ENCODE measurements at places on chromosomes 11 and 22.

DNA sequence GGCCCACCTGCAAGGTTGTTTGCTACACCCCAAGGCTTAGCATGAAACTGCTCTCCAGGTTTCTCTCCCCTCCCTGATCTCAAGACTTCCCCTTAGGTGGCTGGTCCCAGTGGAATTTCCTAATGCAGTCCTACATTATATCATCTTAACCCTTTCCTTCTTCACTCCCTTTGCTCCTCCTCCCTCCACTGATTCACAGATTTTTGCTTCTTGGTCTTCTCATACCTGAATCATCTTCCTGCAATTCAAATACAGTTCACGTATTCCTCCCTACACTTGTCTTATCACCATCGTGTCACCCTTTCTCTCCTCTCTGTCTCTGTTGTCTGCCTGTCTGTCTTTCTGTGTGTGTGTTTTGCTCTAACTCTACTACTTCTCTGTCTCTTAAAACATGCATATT lies 17.0 kb downstream of the MMP10 start:
- no peak for DNase-seq

DNA sequence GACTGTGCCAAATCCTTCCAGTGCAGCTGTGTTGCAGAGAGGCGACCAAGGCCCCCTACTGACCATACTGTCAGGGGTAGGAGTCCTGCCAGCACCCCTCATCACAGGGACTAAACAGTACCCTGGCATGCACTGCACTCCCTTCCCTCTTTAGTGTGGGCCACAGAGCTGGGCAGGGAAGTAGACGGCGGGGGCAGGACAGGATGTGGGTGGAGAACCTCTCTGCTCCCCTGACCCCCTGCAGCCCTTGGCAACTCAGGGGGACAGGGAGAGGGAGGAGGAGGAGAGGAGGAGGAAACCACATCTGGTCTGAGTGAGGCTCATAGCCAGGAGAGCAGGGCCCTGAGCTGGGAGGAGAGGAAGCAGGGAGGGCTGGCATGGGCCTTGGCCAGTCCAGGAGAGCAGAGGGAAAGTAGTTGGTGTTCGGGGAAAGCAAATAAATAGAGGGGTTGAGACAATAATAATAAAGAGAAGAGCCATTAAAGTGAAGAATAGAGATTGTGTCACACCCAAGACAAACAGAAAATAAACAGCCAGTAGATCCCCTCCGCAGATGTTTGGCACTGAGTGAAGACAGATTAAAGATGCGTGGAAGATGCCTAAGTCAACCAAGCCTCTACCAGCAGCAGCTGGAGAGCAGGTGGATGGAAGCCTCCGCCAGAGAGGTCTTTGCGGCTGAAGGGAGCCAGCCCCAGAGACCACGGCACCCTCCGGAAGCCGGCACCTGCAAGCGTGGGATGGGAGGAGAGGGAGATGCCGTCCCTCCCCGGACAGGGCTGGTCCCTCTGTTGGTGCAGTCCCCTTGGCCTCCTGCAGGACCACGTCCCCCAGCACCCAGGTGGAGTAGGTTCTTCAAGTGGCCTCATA lies 61.5 kb downstream of the RPUSD4 start:
- DNase-seq, result no peak

DNA sequence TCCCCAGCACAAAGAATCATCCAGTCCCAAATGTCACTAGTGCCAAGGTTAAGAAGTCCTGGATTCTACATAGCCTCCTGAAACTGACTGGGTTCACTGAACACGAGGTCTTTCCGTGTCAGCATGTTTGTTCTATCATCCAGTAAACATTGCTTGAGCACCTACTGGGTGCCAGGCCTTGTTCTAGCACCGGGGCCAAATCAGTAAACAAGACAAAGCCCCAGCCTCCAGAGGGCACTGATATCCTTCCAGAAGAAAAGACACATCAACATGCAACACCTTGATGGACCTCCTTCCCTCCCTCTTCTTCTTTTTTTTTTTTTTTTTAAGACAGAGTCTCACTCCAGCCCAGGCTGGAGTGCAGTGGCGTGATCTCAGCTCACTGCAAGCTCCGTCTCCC lies 26.9 kb downstream of the TPST2 start:
- no peak for DNase-seq

GRCh38 chr11:22875869-22876473 lies 15.7 kb upstream of the CCDC179 start:
- DNase-seq, result peak; percentile 77

All from activated CD4-positive, alpha-beta T cell treated with anti-CD3 and anti-CD28 coated beads, Interleukin-2, amount 50 U/mL, for 16 hours (primary cell).